ENCODE measurements at places on chromosomes 1 and 21.

GRCh38 chr1:103517380-103518047 is 8.0 kb upstream of the RNPC3 start:
- DNase-seq = no peak

GRCh38 chr21:34705011-34705410 is 36.2 kb downstream of the CLIC6 start:
- no peak for DNase-seq

GRCh38 chr1:246679794-246680177 is 44.4 kb upstream of the SCCPDH start:
- no peak for DNase-seq

- DNase-seq = no peak
Observed at GRCh38 chr1:33232716-33233115, 23.6 kb upstream of the ZNF362 start.

- DNase-seq = no peak
Observed at GRCh38 chr1:87204921-87205320, 123.8 kb upstream of the LMO4 start.

DNA sequence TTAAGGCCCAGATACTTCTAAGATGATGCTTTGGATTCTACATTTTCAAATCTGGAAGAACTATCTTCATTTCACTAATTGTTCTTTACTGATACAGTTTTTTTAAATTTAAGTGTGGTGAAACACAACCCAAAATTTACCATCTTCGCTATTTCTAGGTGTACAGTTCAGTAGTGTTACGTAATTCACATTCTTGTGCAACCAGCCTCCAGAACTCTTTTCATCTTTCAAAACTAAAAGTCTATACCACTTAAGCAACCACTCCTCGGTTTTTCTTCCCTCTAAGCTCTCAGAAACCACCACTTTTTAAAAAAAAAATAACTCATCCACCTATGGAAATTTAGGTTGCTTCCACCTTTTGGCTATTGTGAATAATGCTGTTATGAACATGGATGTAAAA is 220.7 kb downstream of the PDE4B start:
- DNase-seq = no peak

DNA sequence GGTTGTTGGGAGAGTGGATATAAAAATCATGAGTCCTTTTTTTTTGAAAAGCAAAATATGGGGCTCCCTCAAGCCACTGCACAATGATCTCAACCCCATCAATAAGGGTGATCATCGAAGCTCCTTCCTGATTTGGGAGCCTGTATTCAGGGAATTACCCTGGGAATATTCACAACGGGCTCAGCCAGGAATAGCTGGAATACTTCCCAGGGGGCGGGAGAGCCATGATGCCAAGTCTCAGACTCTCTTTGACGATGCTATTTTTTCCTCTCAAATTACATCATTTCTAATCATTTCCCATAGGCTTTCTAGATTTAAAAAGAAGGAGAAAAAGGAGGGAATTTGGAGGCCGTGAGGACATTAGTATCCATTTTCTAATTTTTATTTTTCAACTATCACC is 18.4 kb downstream of the OLIG1 start:
- no peak for DNase-seq

GRCh38 chr1:38477811-38478210 is 381.8 kb downstream of the RRAGC start:
- no peak for DNase-seq
